ENCODE measurements at places on chromosomes 3 and 15.

- DNase-seq = no peak
- no peaks in the 10 kb centered on the region for H3K36me3 ChIP-seq
- H3K27me3 ChIP-seq = no peaks in the 10 kb centered on the region
- H3K4me1 ChIP-seq = no peaks in the 10 kb centered on the region
Measured at GRCh38 chr3:172799246-172799645, 48.7 kb downstream of the ECT2 start.

DNA sequence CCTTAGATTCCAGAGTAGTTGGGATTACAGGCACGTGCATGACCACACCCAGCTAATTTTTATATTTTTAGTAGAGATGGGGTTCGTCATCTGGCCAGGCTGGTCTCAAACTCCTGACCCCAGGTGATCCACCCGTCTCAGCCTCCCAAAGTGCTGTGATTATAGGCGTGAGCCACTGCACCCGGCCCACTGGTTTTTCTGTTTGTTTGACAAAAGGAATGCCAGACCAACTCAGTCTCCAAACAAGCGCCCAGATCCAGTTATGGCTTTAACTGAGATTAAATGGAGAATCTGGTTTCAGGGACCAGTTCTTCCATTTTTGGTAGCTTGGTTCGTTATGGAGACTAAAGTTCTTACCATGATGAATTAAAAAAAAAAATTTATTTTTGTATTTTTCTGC, 50.8 kb downstream of the CRTC3 start:
- peaks cover 3% of the 10 kb centered on the region for H3K4me1 ChIP-seq
- H3K27ac ChIP-seq = peak overlapping the region; percentile 59
- H3K36me3 ChIP-seq = no peaks in the 10 kb centered on the region

GRCh38 chr3:138940446-138940845, 6.5 kb downstream of the FOXL2 start:
- no peak overlapping the region for H3K27ac ChIP-seq
- DNase-seq = no peak
- peaks cover 45% of the 10 kb centered on the region for H3K4me1 ChIP-seq

- no peak for DNase-seq
- no peak overlapping the region for H3K4me3 ChIP-seq
- H3K27ac ChIP-seq = no peak overlapping the region
- H3K27me3 ChIP-seq = no peaks in the 10 kb centered on the region
- no peaks in the 10 kb centered on the region for H3K4me1 ChIP-seq
Measured at GRCh38 chr15:35184646-35185045, 99.6 kb upstream of the NANOGP8 start.

- H3K4me3 ChIP-seq = peak overlapping the region; percentile 58
- no peaks in the 10 kb centered on the region for H3K36me3 ChIP-seq
- peaks cover 8% of the 10 kb centered on the region for H3K4me1 ChIP-seq
- no peak for DNase-seq
- no peaks in the 10 kb centered on the region for H3K27me3 ChIP-seq
- peak overlapping the region; percentile 89 for H3K27ac ChIP-seq
Measured at GRCh38 chr3:152199102-152199840, 69.5 kb upstream of the MBNL1 start.

Data from ascending aorta (tissue), 2 donors.